Activated naive CD8-positive, alpha-beta T cell treated with anti-CD3 and anti-CD28 coated beads for 36 hours (primary cell): ENCODE measurements at places on chromosomes 2 and 18. TPM values are rescaled to one million over a fixed set of nuclear protein-coding genes. Genes with fewer than 3 reads are reported as not detected.

Gene RBM44
- 0.47 TPM for total RNA-seq

Gene DNER
- not detected for total RNA-seq

Gene FOXI3
- not detected for total RNA-seq

Gene WNT10A
- total RNA-seq, result 6.8 TPM

Gene MALT1
- 46.5 TPM for total RNA-seq

Gene PSMA8
- total RNA-seq, result 3.6 TPM

Gene SS18
- 53.3 TPM for total RNA-seq

Gene TAF4B
- 20.2 TPM for total RNA-seq

Gene TTLL4
- 34.2 TPM for total RNA-seq

DNA sequence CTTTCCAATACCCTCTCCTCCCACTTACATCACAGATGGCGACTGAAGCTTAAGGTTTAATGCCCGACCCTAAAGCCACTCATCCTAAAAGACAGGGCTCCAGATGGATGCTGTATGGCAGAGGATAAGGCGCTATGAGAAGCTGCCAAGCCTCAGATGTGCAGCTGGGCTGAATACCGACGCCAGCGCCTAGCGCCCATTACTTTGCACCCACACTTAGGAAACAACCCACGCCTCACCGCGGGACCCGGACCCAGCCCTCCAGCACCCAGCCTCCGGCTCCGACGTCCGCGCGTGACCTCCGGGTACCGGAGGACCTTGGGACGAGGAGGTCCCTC lies 335 bp downstream of the TRAK2 start:
- no peak for DNase-seq

DNA sequence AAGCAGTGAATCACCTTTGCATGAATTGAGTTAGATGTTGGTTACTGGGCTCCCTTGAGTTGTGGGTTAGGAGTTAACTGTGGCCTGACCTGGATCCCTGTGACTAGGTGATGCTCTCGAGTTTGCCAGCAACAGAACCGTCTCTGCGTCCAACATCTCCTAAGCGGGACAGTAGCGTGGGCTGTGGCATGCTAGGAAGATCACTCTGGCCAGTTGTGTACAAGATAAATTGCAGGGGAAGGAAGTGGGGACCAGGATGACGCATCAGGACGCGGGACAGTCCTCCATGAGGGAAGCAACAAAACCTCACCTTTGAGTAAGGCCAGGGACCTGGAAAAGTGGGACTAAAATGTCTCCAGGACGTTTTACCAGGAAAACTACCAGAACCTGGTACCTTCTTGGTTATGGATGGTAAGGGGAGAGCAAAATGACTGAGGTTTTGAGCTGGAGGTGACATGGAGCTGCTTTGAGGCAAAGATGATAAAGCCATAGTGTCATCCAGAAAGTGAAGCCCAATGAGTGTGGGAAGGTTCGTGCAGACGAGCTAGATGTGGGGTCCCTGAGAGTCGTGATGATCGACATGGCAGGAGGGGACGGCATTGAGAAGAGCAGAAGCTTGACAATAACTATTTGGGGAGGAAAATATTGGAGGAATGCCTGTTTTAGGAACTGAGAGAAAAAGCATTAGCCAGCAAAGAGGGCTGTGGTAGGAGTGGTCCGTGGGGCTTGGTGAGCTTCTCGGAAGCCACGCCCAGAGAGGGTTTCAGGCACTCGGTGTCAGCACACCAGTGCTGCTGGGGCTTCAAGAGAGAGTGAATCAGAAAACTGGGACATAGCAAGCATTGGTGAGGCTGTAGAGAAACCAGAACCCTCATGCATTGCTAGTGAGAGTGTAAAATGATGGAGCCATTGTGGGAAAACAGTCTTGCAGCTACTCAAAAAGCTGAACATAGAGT lies 95.1 kb downstream of the SMAD7 start:
- DNase-seq, result no peak

DNA sequence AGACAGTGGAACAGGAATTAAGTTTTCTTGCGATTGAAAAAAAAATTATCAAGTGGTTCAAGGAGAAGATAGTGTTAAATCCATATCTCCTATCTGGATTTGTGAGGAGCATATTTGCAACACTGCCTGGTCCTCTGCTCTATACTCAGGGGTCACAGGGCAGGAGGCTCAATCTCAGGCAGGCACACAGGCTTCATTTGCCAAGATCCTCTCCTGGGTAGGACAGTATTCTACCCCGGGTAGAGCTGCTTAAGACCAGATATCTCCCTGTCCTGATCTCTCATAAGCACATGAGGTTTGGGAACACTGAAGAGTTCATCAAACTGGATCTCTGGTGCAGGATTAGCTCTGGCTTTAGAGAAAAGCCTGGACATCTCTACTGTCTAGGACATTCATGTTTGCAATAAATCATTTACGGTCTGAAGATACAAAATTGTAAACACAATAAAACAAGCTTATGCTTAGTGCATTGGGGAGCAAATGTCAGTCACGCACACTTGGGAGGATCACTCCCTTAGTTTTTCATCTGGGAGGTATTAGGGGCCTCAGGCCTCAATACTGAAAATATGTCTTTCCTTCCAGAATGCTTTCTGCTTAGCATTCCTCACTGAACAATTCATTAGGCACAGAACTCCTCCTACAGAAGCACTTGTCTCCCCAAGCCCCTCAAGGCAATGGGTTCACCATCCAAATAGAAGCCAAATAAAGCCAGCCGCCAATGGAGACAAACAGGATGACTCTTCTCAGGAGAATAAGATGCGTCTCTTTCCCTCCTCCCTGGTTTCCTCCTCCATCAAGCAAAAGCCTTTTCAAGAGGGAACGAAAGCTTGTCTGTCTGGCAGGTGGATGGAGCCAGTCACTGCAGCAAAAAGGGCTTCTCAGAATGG lies 34.1 kb upstream of the LCLAT1 start:
- DNase-seq, result no peak

- DNase-seq, result no peak
Observed at GRCh38 chr2:231201475-231201814, 3.0 kb downstream of the ARMC9 start.

DNA sequence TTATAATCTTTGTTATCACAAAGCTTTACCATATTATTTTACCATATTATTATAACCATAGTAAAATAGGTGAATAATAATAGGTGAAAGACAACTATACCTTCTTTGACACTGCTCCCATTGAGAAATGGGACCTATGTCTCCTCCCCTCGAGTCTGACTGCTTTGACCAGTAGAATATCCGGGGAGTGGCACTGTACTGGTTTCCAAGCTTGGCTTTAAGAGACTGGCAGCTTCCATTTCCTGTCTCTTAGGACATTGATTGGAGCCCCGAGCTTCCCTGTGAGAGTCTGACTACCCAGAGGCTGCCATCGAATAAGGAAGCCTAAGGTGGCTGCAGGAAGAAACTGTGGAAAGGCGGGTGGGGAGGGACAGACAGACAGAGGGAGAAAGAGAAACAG lies 40.1 kb upstream of the PLEKHM3 start:
- DNase-seq, result no peak

DNA sequence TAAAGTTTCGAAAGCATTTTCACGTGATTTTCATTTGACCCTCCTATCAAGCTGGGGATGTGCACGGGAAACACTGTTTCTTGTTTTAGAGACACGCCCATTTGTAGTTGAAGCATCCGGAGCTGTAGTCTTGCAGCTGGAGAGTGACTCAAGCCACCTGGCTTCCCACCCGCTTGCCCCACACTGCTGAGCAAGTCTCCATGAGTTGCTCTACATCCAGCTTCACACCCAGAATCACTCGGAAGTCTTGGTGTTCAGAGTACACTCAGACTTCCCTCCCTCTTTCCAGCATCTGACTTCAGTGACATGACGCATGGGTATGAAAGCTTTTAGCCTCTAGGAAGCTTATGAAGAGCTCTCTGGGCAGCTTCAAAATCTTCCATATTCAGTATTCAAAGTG lies 262.4 kb downstream of the NBAS start:
- no peak for DNase-seq

DNA sequence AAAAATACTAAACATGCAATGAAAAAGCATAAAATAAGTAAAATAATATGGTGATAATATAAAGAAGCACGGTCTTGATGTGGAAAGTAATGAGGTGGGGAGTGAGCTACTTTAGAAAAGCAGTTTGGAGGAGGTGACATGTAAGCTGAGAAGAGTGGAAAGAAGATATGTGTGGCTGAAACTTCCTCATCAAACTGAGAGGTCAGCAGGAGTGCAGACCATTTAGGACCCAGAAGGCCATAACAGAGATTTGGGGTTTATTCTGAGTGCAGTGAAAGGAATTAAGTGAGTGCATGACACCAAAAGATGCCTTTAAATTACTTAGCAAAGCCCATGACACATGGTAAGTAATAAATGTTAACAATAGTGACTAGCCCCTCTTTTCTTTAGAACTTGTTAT lies 24.4 kb upstream of the TMEM182 start:
- no peak for DNase-seq

- no peak for DNase-seq
Observed at GRCh38 chr2:224884188-224884587, 158.1 kb downstream of the DOCK10 start.

DNA sequence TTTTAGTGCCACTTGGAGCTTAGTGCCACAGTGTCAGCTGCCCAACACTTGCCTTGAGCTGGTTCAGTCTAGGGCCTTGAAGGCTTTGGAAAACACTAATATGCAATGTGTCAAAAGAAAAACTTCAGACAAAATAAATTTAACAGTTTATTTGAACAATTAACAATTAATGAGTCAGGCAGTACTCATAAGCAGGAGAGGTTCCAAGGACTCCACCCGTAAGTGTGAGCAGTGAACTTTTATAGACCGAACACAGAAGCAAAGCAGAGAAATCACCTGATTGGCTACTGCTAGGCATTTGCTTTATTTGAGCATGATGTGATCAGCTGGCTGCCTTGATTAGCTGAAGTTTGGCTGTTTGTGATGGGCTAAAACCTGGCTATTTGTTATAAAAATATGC lies 49.5 kb upstream of the TBC1D8 start:
- DNase-seq, result no peak

DNA sequence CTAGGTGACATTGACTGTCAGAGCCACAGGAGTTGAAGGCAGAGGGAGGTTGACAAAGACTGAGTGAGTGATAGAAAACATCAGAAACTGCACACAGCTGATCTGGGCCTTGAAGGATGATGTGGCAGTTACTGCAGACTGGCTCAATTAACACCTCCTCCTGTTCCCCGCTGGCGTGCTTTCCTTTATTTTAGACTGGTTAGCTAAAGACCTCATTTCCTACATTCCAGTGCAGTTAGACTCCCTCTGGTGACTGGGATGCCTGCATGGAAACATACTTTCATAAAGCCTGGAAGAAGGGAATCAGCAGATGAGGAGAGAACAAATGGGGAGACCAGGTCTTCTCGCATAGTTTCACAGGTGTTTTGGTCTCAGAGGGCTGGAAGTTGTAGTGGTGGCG lies 7.1 kb downstream of the TPGS2 start:
- no peak for DNase-seq
